ENCODE measurements at places on chromosomes 1 and 21. TPM values are rescaled to one million over a fixed set of nuclear protein-coding genes. Genes with fewer than 3 reads are reported as not detected.

DNA sequence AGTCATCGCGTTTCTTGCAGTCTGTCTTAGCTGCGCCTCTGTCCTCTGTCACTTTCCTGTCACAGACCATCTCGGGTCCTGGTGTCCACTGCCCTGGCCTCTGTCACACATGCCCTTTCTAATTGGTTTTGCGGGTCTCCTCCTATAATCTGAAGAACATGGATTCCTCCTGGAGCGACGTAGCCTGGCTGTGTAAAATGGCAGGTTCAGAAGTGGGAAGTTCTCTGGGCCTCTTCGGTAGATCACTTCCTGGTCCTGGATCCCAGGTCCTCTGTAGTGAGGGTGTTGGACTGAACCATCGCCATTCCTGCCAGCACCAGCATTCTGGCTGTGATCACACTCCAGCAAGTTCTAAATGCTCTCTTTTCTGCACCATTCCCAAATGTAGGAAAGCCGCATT lies 857 bp downstream of the FAM3B start:
- H3K4me3 ChIP-seq: no peak overlapping the region
- no peaks in the 10 kb centered on the region for H3K36me3 ChIP-seq
- peaks cover 13% of the 10 kb centered on the region for H3K27me3 ChIP-seq
- no peak for DNase-seq
- no peaks in the 10 kb centered on the region for H3K4me1 ChIP-seq
- H3K27ac ChIP-seq: no peak overlapping the region

The PLA2G5 gene
- not detected for polyA plus RNA-seq

- H3K27ac ChIP-seq: no peak overlapping the region
- no peak overlapping the region for H3K4me3 ChIP-seq
- no peaks in the 10 kb centered on the region for H3K36me3 ChIP-seq
- peaks cover 32% of the 10 kb centered on the region for H3K4me1 ChIP-seq
- DNase-seq: no peak
These were observed 8.4 kb upstream of the VCAM1 start for GRCh38 chr1:100710906-100711682.

- no peaks in the 10 kb centered on the region for H3K36me3 ChIP-seq
- no peaks in the 10 kb centered on the region for H3K27me3 ChIP-seq
- DNase-seq: peak; percentile 69
- H3K4me3 ChIP-seq: peak overlapping the region; percentile 96
These were observed 499 bp upstream of the SH3GLB1 start for GRCh38 chr1:86703696-86704457.

DNA sequence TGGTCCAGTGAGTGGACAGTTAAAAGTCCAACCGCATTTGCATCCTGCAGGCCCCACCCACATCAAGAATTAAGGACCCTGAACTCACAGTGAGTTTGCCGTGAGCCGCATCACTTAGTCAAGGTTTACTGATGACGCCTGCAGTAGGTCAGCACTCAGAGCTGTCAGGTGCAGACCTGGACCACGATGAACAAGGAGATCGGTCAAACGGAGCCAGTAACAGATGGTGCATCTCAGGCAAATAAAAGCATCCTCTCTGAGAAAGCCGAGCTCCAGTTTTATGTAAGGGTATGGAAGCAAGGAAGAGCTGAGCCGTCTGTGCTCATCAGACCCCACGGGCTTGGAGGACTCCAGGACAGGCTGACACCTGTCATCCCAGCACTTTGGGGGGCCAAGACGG lies 4.5 kb downstream of the PRDM15 start:
- no peaks in the 10 kb centered on the region for H3K36me3 ChIP-seq
- H3K4me1 ChIP-seq: peaks cover 12% of the 10 kb centered on the region
- DNase-seq: no peak
- H3K27me3 ChIP-seq: no peaks in the 10 kb centered on the region

The ZYG11A gene
- 0.40 TPM for polyA plus RNA-seq

The SNX7 gene
- 22.4 TPM for polyA plus RNA-seq

DNA sequence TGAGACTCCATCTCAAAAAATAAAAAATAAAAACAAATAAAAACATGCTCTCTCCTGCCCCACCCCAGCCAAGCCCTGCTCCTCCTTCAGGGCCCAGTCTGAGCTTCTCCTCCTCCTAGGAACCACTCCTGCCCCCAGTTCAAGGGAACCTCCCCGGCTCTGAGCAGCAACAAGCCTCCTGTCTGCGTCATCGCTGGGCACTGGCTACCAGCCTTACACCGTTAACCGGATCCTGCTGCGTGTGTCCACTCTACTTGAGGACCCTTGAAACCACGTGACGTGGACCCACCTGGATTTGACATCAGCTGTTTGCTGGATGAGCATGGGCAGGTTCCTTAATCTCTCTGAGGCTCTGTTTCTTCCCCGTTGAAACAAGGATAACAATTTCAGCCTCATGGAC lies 1.6 kb upstream of the TAS1R2 start:
- no peak overlapping the region for H3K27ac ChIP-seq
- no peak overlapping the region for H3K4me3 ChIP-seq
- H3K36me3 ChIP-seq: no peaks in the 10 kb centered on the region
- DNase-seq: no peak

- DNase-seq: no peak
- H3K4me1 ChIP-seq: no peaks in the 10 kb centered on the region
- H3K4me3 ChIP-seq: no peak overlapping the region
- H3K27ac ChIP-seq: no peak overlapping the region
- H3K36me3 ChIP-seq: no peaks in the 10 kb centered on the region
These were observed 51.6 kb downstream of the PCBP3 start for GRCh38 chr21:45695086-45695485.

GRCh38 chr1:165942927-165943597 lies 115.6 kb downstream of the UCK2 start:
- no peaks in the 10 kb centered on the region for H3K36me3 ChIP-seq
- H3K4me1 ChIP-seq: no peaks in the 10 kb centered on the region
- H3K27ac ChIP-seq: no peak overlapping the region
- H3K4me3 ChIP-seq: no peak overlapping the region

DNA sequence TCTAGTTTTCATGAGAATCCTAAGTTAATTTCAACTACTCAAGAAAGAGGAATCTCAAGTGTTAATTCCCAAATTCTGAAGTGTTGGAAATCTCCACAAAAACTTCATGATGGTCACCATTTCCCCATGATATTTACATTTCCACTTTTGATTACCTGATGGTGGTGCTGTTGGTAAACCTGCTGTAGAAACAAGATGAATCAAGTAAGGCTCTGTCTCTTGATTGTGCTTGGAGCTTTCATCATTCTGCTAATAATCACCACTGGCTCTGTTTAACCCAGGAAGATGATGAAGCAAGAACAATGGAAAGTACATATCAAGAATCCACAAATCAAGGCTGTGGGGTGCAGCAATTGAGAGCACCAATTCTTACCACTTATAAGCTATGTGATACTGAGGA lies 77.8 kb downstream of the C4BPA start:
- H3K4me1 ChIP-seq: no peaks in the 10 kb centered on the region
- peaks cover 4% of the 10 kb centered on the region for H3K27me3 ChIP-seq
- H3K27ac ChIP-seq: no peak overlapping the region

- H3K27me3 ChIP-seq: peaks cover 3% of the 10 kb centered on the region
- no peak overlapping the region for H3K27ac ChIP-seq
- H3K36me3 ChIP-seq: no peaks in the 10 kb centered on the region
These were observed 10.6 kb upstream of the TAS1R2 start for GRCh38 chr1:18869847-18870594.

- no peak for DNase-seq
- no peaks in the 10 kb centered on the region for H3K36me3 ChIP-seq
- H3K27ac ChIP-seq: no peak overlapping the region
- no peak overlapping the region for H3K4me3 ChIP-seq
- H3K4me1 ChIP-seq: peaks cover 25% of the 10 kb centered on the region
These were observed 149.2 kb downstream of the OMA1 start for GRCh38 chr1:58397187-58397820.

GRCh38 chr1:215794156-215794555 lies 227.1 kb downstream of the KCTD3 start:
- no peaks in the 10 kb centered on the region for H3K36me3 ChIP-seq
- DNase-seq: no peak
- H3K4me1 ChIP-seq: no peaks in the 10 kb centered on the region

DNA sequence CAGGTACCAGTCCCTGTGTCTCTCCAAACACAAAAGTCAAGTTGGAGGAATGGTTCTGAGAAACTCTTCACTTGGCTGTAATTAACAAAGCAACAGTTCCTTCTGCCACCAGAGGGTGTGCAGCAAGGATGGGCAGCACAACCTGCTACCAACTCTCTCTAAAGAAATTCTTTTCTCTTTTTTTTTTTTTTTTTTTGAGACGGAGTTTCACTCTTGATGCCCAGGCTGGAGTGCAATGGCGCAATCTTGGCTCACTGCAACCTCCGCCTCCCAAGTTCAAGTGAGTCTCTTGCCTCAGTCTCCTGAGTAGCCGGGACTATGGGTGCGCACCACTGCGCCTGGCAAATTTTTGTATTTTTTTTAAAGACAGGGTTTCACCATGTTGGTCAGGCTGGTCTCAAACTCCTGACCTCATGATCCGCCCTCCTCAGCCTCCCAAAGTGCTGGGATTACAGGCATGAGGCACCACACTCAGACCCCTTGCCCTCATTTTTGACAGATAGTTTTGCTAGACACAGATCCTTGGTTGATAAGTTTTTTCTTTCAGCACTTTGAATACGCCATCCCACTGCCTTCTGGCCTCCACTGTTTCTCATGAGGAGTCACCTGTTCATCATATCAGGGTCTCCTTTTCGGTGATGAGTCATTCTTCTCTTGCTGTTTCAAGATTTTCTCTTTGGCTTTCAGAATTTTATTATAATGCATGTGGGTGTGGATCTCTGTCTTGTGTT lies 12.1 kb upstream of the DEGS1 start:
- no peak overlapping the region for H3K27ac ChIP-seq
- DNase-seq: peak; percentile 40
- H3K27me3 ChIP-seq: no peaks in the 10 kb centered on the region
- no peaks in the 10 kb centered on the region for H3K36me3 ChIP-seq
- H3K4me1 ChIP-seq: peaks cover 11% of the 10 kb centered on the region
- no peak overlapping the region for H3K4me3 ChIP-seq

- H3K27me3 ChIP-seq: no peaks in the 10 kb centered on the region
- no peaks in the 10 kb centered on the region for H3K4me1 ChIP-seq
- no peak overlapping the region for H3K4me3 ChIP-seq
- no peak for DNase-seq
- no peaks in the 10 kb centered on the region for H3K36me3 ChIP-seq
These were observed 51.7 kb downstream of the SNRPE start for GRCh38 chr1:203913073-203913521.

DNA sequence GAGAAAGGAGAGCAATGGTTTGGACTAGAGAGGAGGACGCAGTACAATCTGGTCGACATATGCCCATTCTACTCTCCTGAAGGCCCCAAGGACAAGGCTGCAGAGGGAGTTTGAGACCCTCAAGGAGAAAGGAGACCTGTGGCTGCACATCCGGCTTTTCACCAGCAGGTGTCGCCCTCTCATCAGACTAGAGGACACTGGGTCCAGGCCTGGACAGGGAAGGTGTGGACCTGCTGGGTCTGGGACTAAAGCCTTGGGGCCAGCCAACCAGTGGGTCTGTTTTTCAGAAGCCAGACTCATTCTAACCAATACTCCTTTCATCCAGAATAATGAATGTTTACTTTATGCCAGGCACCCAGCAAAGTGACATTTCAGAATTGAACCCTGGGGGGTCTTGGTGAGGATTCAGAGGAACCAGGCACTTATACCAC lies 5.0 kb downstream of the SRARP start:
- peaks cover 4% of the 10 kb centered on the region for H3K4me1 ChIP-seq
- peak; percentile 73 for DNase-seq
- H3K27ac ChIP-seq: no peak overlapping the region

GRCh38 chr1:206687915-206688442 lies 3.3 kb downstream of the MAPKAPK2 start:
- peaks cover 43% of the 10 kb centered on the region for H3K4me1 ChIP-seq
- DNase-seq: peak; percentile 24
- no peak overlapping the region for H3K4me3 ChIP-seq
- H3K27ac ChIP-seq: no peak overlapping the region
- no peaks in the 10 kb centered on the region for H3K36me3 ChIP-seq

DNA sequence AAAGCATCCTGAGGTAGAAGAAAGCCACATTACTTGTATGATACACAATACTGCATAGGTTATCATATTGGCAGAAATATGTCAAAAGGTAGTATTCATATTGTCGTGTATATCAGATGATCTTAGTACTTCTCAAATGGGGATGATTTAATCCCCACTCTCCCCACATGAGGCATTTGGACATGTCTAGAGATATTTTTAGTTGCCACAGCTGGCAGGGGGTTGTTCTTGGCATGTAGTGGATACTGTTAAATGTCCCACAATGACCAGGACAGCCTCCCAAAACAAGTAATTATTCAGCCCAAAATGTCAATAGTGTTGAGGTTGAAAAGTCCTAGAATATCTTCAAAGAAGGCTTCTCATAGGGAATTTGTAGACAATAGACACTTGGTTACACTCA lies 162.8 kb downstream of the NEGR1 start:
- no peak for DNase-seq
- no peaks in the 10 kb centered on the region for H3K36me3 ChIP-seq
- no peak overlapping the region for H3K27ac ChIP-seq
- no peak overlapping the region for H3K4me3 ChIP-seq
- no peaks in the 10 kb centered on the region for H3K27me3 ChIP-seq

GRCh38 chr1:54218883-54219687 lies 19.1 kb downstream of the MRPL37 start:
- DNase-seq: no peak
- no peak overlapping the region for H3K27ac ChIP-seq
- peaks cover 3% of the 10 kb centered on the region for H3K4me1 ChIP-seq
- H3K27me3 ChIP-seq: no peaks in the 10 kb centered on the region
- H3K4me3 ChIP-seq: no peak overlapping the region

The ESRRG gene
- not detected for polyA plus RNA-seq

DNA sequence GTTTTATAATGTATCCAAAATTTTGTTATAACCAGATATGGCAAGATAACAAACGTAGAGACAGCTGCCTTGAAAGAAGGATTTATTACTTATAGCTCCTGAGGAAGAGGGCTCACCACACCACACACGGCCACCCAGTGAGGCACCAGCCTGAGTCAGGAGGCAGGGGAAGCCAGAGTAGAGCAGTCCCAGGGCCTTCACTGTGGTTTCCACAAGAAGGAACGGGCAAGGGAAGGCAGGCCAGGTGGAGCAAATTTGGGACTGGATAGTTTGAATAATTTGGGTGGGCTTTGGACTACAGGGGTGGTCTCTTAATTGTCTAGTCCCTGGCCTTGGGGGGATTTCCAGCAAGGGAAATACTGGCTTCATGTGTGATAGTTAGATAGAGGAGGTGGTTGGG lies 72.5 kb downstream of the RRAGC start:
- no peak overlapping the region for H3K4me3 ChIP-seq
- H3K27ac ChIP-seq: no peak overlapping the region
- peaks cover 26% of the 10 kb centered on the region for H3K27me3 ChIP-seq
- no peaks in the 10 kb centered on the region for H3K4me1 ChIP-seq
- DNase-seq: no peak

The ZNF644 gene
- polyA plus RNA-seq: 6.3 TPM

DNA sequence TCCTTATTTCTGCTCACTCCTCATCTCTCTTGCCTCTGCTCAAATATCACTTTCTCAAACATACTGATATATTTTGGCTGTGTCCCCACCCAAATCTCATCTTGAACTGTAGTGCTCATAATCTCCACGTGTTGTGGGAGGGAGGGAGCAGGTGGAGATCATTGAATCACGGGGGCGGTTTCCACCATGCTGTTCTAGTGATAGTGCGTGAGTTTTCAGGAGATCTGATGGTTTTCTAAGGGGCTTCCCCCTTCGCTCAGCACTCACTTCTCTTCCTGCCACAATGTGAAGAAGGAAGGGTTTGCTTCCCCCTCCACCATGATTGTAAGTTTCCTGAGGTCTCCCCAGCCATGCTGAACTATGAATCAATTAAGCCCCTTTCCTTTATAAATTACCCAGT lies 26.6 kb downstream of the ZBTB8OS start:
- H3K27ac ChIP-seq: no peak overlapping the region
- H3K4me1 ChIP-seq: no peaks in the 10 kb centered on the region
- DNase-seq: no peak
- no peaks in the 10 kb centered on the region for H3K36me3 ChIP-seq
- H3K4me3 ChIP-seq: no peak overlapping the region
- no peaks in the 10 kb centered on the region for H3K27me3 ChIP-seq

Data from endothelial cell of umbilical vein (primary cell).